ENCODE measurements at places on chromosomes 16 and 17. TPM values are rescaled to one million over a fixed set of nuclear protein-coding genes. Genes with fewer than 3 reads are reported as not detected.

DNA sequence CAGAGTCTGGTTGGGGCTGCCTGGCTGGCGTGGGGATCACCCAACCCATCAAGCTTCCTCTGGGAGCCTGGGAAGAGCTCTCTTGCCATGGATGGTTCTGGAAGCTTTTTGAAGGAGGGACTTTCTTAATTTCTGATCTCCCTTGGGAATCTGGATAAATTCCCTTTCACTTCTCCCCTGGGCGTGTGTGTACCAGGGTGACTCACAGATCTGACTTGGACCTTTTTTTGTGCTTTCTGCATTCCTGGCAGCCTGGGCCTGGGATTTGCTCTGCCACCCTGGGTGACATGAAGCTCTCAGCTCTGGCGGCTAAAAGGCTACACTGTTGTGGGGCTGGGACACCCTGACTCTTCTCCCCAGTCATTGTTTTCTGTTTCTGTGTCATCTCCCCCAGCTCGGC is 70.1 kb downstream of the ABCC1 start:
- DNase-seq = no peak

TP53TG3 gene
- not detected for total RNA-seq

DNA sequence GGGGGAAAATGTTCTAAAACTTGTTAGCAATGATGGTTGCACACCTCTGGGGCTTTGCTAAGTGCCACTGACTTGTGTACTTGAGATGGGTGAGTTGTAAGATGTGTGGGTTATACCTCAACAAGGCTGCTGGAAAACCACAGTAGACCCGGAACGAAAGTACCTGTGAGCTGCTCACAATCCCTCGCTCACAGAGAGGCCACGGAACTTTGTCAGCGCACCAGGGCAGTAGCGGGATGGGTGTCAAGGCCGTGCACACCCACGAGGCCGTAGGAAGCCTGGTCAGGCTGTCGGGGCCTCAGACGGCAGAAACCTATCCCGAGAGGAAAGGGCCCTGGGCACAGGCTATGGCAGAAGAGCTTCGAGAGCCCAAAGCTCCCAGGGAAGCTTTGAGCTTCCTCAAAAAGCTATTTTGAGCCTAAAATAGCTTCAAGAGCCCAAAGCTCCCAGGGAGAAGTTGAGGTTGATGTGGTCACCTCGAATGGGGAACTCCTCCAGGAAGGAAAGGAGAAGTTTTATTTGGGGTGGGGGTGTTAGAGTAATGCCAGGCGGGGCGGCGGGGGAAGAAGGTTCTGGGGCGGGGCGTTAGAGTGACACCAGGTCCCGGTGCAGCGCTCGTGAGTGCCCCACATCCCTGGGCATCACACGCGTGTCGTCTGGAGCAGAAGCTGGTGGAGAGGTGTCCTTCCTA is 19.0 kb downstream of the CBFA2T3 start:
- no peak for DNase-seq

- DNase-seq = no peak
Observed at GRCh38 chr17:42131981-42132432, 9.4 kb downstream of the HSPB9 start.

PKMYT1 gene
- total RNA-seq = 6.1 TPM

DNA sequence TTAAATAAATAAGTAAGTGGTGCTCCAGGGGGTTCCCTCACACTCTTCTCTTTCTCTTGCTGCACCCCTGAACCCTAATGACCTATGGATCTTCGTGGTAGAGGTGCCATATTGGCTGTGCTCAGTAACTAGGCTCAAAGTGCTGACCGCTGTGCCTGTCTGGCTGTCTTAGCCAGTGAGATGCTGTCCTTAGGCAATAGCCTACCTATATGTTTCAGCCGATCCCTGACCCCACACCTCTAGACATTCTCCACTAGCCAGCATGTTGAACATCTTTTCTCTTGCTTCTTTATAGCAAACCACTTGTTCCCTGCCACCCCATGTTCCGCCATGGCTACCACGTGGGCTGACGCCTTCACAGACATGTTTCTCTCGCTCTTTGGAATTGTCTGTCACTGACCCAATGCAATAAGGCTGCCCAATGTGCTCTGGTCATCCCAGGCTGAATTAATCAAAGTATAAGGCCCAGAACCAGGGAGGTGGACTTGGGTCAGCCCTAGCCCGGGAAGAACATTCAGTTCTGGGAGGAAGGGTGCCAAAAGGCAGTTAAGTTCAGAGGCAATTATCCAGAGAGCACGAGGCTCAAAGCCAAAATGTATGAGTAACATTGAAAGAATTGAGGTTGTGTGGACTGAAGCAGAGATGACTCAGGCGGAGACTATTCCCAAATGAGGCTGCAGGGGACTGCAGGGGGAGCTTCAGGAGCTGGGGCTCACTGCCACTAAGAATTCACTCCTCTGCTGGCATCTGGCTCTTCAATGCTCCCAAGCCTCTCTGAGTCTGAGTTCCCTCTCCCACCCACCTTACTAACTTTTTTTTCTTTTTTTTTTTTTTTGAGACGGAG is 28.7 kb upstream of the TNRC6A start:
- DNase-seq = peak; percentile 95

KREMEN2 gene
- total RNA-seq = 1.3 TPM
